Mucosa of descending colon (tissue), 3 donors: ENCODE measurements at places on chromosomes 11 and 22. TPM values are rescaled to one million over a fixed set of nuclear protein-coding genes. Genes with fewer than 3 reads are reported as not detected.

B4GALNT4 gene
- 11.8 TPM for total RNA-seq

HEPACAM gene
- total RNA-seq: not detected

TRPM5 gene
- 3.7 TPM for total RNA-seq

BEST1 gene
- total RNA-seq: 0.41 TPM

OR5A1 gene
- total RNA-seq: not detected

ZP1 gene
- 0.23 TPM for total RNA-seq

MMP3 gene
- not detected for total RNA-seq

NPAS4 gene
- not detected for total RNA-seq

FGF3 gene
- not detected for total RNA-seq

TECTA gene
- total RNA-seq: 0.20 TPM

SMIM35 gene
- not detected for total RNA-seq

OR4D11 gene
- not detected for total RNA-seq

POTEH gene
- total RNA-seq: not detected

MAPK8IP2 gene
- total RNA-seq: 0.64 TPM

DPP3 gene
- total RNA-seq: 75.5 TPM
